IgD-negative memory B cell (primary cell): ENCODE measurements at places on chromosomes 6 and 20. TPM values are rescaled to one million over a fixed set of nuclear protein-coding genes. Genes with fewer than 3 reads are reported as not detected.

Gene FAM217A
- polyA plus RNA-seq = not detected

Gene MOCS1
- polyA plus RNA-seq = 0.19 TPM

Gene PPP1R3D
- polyA plus RNA-seq = 1.8 TPM

Gene NKX2-4
- not detected for polyA plus RNA-seq

Gene LRRC73
- not detected for polyA plus RNA-seq

Gene GJA1
- polyA plus RNA-seq = not detected

Gene SSTR4
- not detected for polyA plus RNA-seq

Gene ADNP
- 10.3 TPM for polyA plus RNA-seq

Gene JAG1
- polyA plus RNA-seq = not detected

Gene MOCS3
- polyA plus RNA-seq = 3.5 TPM

Gene RAB22A
- 11.2 TPM for polyA plus RNA-seq

Gene MTO1
- 47.9 TPM for polyA plus RNA-seq

Gene PRRT1
- not detected for polyA plus RNA-seq

Gene HNF4A
- not detected for polyA plus RNA-seq

Gene ATP6V1G2
- 0.53 TPM for polyA plus RNA-seq

Gene SLC44A4
- not detected for polyA plus RNA-seq

Gene SCUBE3
- polyA plus RNA-seq = 0.09 TPM

Gene KCNG1
- 3.3 TPM for polyA plus RNA-seq

Gene SPATA25
- polyA plus RNA-seq = not detected

Gene TXNDC5
- polyA plus RNA-seq = 270 TPM

Gene EDN1
- polyA plus RNA-seq = not detected

Gene CALHM4
- not detected for polyA plus RNA-seq

Gene PRIM2
- 9.1 TPM for polyA plus RNA-seq

Gene GPR6
- not detected for polyA plus RNA-seq

Gene SKIC2
- 12.7 TPM for polyA plus RNA-seq

Gene C20orf96
- polyA plus RNA-seq = 1.1 TPM

Gene ABHD16B
- polyA plus RNA-seq = 0.19 TPM

Gene MCUR1
- 18.0 TPM for polyA plus RNA-seq

Gene FAM83C
- not detected for polyA plus RNA-seq

Gene RALGAPA2
- 5.4 TPM for polyA plus RNA-seq

Gene GNAS-AS1
- not detected for polyA plus RNA-seq

Gene XKR7
- polyA plus RNA-seq = not detected

Gene TCP11
- not detected for polyA plus RNA-seq

Gene IL17A
- polyA plus RNA-seq = not detected
